ENCODE measurements at places on chromosomes 4 and X.

DNA sequence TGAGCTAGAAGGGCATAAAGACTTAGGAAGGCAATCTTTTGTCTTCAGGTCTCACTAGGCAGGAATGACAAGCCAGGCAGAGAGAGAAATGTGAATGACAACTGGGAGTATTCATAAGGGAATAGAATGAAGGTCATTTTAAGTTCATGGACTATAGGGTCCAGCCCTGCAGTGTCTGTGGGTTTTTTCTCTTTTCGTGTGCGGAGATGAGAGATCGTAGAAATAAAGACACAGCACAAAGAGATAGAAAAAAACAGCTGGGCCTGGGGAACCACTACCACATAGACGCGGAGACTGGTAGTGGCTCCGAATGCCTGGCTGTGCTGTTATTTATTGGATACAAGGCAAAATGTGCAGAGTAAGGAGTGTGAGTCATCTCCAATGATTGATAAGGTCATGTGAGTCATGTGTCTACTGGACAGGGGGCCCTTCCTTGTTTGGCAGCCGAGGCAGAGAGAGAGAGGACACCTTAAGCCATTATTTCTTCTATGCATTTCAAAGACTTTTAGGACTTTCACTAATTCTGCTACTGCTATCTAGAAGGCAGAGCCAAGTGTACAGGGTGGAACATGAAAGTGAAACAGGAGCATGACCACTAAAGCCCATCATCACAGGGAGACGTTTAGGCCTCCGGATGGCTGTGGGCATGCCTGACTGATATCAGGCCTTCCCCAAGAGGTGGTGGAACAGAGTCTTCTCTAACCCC, 921.8 kb upstream of the PCDH10 start:
- DNase-seq, result no peak

DNA sequence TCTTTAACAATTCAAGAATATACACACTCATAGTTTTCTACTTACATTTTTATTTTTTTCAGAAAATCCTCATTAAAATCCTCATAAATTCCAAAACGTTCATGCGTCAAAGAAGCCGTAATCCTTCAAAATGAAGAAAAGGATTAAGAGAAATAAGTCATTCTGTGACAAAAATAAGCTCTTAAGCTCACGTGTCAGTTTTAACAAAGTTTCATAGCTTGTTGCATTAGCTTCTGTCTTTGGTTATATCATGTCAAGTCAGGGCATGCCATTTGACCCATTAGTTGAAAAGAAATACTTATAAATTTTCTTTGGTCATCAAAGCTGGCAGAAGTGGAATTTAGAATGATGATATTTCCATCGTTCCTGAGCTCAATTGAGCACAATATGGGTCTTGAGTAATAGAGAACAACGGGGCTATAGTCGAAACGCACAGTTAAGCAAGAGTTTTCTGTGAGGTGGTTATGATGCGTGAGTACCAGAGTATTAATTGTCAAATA, 185.2 kb upstream of the CTSO start:
- DNase-seq, result no peak

DNA sequence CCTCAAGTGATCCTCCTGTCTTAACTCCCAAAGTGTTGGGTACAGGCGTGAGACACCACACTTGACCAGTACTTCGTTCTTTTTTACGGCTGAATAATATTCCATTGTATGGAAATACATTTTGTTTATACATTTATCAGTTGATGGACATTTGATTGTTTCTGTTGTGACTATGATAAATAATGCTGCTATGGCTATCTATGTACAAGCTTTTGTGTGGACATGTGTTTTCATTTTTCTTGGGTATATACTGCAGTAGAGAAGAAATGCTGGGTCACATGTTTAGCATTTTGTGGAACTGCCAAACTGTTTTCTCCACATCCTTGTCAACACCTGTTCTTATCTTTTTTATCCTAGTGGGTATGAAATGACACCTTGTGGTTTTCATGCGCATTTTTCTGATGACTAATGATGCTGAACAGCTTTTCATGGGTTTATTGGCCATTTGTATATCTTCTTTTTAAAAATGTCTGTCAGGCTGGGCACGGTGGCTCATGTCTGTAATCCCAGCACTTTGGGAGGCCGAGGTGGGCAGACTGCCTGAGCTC, 37.3 kb downstream of the SAT1 start:
- DNase-seq, result no peak

- DNase-seq, result no peak
Measured at GRCh38 chr4:147723326-147723725, 8.6 kb upstream of the ARHGAP10 start.

- DNase-seq, result peak; percentile 91
Measured at GRCh38 chr4:1792832-1793495, at the start of gene FGFR3. TSS of gene FGFR3 (plus strand) at chr4:1793293. CDS start at chr4:1793935, 642 bp downstream.

DNA sequence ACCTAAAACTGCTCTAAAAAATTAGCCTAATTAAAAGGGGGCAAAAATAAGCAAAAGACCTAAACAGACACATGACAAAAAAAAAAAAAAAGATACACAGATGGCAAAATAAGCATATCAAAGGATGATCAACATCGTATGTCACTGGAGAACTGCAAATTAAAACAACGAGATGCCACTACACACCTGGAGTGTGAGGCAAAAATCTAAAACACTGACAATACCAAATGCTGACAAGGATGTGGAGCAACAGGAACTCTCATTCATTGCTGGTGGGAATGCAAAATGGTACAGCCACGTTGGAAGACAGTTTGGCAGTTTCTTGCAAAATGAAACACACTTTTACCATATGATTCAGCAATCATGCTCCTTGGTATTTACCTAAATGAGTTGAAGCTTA, 64.2 kb downstream of the RWDD4 start:
- DNase-seq, result no peak

DNA sequence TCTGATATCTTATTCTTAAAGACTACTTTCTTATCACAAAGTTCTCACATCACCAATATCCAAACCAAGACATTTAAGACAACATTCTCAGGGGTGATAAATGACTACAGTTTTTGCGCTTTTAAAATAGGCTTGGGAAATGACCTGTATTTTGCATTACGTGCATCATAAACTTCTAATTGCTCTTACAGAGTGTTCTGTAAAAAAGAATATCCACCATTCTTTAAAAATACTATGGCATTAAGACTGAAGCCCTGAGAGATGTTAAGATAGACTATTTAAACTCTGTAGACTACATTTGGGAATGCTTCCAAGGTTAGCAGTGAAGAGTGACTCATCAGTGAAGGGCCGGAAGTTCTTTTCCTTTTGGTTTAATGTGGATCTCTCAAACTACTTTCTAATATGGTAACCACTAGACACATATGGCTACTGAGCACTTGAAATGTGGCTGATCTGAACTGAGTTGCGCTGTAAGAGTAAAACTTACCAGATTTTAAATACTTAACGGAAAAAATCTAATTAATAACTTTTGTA, 518.8 kb upstream of the FTHL17 start:
- peak; percentile 6 for DNase-seq

- DNase-seq, result peak; percentile 0
Measured at GRCh38 chrX:5051831-5052491, 1176.7 kb downstream of the NLGN4X start.

GRCh38 chr4:168743601-168744000, 246.7 kb downstream of the PALLD start:
- no peak for DNase-seq

DNA sequence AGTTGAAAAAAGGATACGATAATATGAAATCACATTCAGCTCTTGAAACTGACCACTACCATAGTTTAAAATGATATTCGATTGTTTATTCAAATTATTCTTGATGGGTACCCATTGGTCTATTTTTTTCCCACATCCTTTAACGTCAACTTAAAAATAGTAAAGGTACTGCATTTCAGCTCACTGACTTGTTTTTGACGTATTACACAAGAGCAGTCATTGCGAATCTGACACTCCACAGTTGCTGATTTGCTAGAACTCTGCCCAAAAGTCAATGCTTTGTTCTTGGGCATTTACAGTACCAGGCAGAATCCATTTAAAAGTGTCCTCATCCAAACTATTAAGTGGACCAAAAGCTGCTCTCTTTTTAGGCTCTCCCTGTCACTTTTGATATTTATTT, 1.2 kb upstream of the PDS5A start:
- DNase-seq, result no peak

DNA sequence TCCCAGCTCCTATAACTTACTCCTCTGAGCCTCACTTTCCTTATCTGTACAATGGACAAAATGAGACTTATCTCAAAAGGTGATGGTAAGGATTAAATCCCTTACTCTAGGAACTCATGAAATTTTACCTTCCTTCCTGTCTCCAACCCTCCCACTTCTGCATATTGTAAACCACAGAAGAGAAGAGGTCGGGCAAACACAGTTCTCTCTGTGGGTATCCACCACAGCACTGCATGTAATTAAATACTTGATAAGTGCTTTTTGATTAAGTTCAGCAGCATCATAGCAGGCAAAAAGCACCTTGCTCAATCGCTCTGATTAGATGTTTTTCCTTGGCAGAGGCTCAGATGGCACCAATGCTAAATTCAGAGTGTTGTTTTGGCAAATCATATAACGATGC, 17.3 kb upstream of the TMEM192 start:
- no peak for DNase-seq

DNA sequence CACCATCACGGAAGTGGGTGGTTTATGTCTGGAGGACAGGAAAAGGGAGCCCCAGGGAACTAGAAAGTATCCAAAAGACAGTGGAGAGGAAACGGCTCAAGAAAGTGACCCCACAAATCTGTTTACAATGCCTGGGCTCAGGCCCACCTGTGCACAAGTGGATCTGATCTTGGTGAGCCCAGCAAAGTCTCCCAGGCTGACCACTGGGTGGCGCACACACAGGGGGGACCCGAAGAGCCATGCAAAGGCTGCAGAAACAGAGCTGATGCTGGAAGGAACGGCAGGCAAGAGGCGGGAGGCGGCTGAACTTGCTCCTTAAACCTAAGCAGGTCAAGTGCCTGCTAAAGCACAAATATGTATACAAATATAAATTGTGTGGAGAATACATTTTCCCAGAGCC, 9.6 kb downstream of the HAUS7 start:
- peak; percentile 52 for DNase-seq

- no peak for DNase-seq
Measured at GRCh38 chr4:886244-886643, 45.9 kb downstream of the GAK start.

DNA sequence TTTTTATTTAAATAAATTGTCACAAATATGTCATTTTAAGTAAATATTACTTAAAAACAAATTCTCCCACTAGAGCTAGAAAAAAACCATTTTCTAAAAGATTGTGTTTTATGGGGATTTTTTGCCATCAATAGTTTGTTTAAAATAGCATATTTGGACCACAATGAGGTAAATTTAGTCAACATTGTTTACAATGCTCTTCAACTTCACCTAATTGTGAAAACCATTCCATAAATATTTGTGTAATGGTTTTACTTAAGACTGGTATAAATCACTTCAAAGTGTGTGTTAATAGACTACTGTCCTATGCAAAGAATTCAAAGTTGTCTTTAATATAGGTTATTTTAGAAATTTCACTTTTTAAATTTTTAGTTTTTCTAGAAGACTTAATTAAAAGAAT, 1004.2 kb downstream of the PCDH18 start:
- DNase-seq, result no peak

Data from AG08396 (cell line).